ENCODE measurements at places on chromosomes 13 and 19.

DNA sequence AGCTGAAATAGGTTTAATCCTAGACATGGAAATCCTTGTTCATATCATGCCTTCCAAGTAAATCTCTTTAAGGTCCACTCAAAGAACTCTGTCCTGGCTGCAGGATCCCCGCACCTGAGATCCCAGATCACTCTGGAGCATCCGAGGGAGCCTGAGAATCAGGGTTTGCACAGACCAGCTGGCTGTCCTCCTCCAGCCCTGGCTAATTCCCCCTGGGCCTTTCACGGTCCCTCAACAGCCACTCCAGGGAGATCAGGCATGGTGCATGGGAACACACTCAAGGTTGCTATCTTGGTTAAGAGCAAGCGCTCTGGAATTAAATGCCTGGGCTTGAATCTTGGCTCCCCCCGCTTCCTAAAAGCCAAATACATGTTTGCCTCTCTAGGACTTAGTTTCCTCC is 130.8 kb downstream of the IRS2 start:
- DNase-seq: no peak

GRCh38 chr19:6825076-6825774 is 52.7 kb downstream of the VAV1 start:
- DNase-seq: no peak

DNA sequence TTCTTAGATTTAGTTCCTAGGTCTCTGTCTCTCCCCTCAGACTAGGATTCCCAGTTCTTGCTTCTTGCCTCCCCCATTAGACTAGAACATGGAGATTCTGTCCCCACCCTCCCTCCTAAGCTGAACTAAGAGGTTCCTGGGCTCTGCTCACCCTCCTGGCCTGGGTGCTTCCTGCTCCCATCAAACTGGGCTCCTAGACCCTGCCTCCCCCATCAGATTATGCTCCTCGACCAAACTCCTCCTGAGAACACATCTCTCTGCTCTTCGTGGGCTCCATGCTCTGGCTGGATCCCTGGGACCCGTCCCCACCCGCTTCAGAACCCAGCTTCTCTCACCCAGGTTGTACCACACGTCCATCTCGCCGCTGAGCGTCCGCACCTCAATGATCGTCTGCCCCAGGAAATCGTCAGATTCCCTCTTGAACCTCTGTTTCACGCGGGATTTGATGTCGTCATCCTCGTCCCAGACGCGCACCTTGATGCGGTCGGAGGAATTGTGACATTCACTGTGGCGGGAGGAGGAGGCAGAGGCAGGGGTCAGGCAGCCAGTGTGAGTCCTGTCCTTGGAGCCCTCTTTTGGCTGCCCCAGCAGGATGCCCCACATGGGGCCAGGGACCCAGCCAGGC is 42.7 kb downstream of the UNC13A start:
- no peak for DNase-seq

- no peak for DNase-seq
These were observed 1.1 kb upstream of the MBNL2 start for GRCh38 chr13:97221046-97221445.

DNA sequence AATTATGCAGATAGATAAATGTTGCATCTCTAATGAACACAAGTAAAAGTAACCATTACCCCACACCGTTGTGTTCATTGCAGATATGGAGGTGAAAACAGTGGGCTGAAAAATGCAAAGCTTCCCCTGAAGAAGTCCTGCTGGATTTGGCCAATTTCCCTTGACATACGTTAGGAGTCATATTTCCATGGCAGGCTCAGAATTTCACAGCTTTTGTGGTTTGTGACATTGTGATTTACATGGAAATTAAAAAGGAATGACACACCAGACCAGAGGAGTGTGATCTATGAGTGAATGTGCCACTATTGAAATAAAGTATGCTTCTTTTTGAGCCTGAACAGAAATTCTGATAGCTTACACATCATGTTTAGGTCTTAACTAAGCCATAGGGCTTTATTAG is 221.1 kb upstream of the TMTC4 start:
- DNase-seq: no peak

DNA sequence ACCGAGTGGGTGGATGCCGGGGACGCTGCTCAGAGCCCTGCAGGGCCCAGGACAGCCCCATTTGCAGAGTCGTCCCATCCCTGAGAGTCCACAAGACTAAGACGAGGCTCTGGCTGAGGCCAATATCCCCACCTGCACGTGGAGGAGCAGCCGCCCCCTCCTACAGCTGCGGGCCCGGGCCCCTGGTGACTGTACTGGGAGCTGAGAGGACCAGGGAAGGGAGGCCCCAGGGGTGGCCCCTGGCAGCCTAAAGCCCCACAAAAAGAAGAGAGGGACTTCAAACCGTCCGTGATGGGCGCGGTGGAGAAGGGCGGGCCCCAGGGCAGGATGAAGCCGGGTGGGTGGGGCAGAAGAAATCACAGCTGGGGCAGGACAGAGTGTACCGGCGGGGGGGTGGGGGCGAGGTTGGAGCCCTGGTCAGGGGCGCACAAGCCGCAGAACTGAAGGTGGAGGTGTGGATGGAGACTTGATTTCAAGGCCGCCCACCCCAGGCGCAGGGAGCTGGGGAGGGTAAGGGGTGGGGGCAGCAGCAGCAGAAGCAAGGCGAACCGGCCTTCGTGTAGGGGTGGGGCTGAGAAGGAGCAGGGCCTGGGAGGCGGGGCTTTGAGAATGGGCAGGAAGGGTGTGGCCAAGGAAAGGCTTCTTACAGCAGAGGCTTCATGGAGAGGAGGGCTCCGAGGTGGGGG is 12.9 kb downstream of the CFD start:
- peak; percentile 65 for DNase-seq

- no peak for DNase-seq
These were observed 15.0 kb downstream of the TSHZ3 start for GRCh38 chr19:31334101-31334848.

DNA sequence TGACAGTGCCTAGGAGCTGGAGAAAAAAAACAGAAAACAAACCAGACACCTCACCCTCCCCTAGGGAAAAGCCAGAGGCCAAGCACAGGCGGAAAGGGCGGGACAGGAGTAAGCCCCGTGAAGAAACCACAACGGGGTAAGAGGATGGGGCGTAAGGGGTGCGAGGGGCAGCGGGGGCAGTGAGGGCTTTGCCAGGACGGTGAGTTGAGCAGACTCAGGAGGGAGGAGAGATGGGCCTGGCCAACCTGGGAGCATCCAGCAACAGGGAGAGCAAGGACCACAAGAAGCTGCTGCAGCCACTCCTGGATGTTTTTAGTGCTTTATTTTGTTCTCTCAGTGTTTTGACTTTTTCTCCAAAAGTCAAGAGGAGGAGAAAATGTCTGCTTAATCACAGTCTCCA is 114.1 kb upstream of the SOX1 start:
- no peak for DNase-seq

Measured in activated CD4-positive, alpha-beta T cell treated with anti-CD3 and anti-CD28 coated beads for 24 hours (primary cell).